ENCODE measurements at places on chromosomes 7 and 10. TPM values are rescaled to one million over a fixed set of nuclear protein-coding genes. Genes with fewer than 3 reads are reported as not detected.

Gene PGAM2
- not detected for total RNA-seq

Gene TSPAN15
- total RNA-seq: 76.3 TPM

Gene PTCD1
- total RNA-seq: 4.5 TPM

Gene DUSP5
- total RNA-seq: 22.1 TPM

Gene PLPP4
- 17.2 TPM for total RNA-seq
